ENCODE measurements at places on chromosomes 7 and 10. TPM values are rescaled to one million over a fixed set of nuclear protein-coding genes. Genes with fewer than 3 reads are reported as not detected.

Gene ANKRD61
- total RNA-seq = not detected

Gene KCNH2
- 0.15 TPM for total RNA-seq

Gene TRIP6
- total RNA-seq = 28.9 TPM

Gene NACAD
- total RNA-seq = not detected

Gene NPFFR1
- not detected for total RNA-seq

Gene TACR2
- total RNA-seq = not detected
